ENCODE measurements at places on chromosomes 6 and 20.

GRCh38 chr6:151002491-151002935 lies 137.0 kb downstream of the MTHFD1L start:
- no peak for DNase-seq

GRCh38 chr6:163922562-163922961 lies 508.0 kb downstream of the QKI start:
- no peak for DNase-seq

DNA sequence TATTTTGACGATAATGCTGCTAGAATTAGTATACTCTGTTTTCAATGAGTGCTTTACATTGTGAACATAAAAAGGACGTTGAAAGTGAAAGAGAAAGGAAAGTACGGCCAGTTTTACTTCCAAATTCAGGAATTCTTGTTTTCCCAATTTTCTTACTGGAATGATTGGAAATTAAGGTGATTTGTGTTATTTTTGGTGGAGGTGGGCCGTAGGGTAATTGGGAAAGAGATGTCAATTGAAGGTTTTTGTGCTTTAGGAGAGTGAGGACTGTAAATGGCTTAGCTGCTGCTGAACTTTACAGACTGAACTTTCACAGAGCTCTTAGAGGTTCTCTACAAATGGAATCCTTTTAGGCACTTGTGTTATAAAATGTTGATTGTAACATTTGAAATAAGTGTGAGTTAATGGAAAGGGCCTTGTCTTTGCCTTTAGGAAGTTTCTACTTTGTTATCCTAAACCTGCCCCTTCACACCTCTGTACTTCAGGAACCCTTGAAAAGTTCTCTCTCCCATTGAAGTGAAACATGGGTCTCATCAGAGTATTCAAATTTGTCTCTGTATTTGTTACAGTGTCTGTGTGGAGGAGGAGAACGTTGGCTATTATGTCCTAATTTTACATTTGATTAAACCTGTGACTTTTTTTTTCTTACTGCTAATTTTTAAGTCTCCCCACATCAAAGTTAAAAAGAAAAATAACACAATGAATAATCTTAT lies 256.4 kb downstream of the ARID1B start:
- no peak for DNase-seq

GRCh38 chr6:154638369-154638768 lies 94.8 kb upstream of the SCAF8 start:
- DNase-seq, result no peak

- DNase-seq, result no peak
These were observed 11.6 kb downstream of the PABPC1L start for GRCh38 chr20:44921447-44921846.

DNA sequence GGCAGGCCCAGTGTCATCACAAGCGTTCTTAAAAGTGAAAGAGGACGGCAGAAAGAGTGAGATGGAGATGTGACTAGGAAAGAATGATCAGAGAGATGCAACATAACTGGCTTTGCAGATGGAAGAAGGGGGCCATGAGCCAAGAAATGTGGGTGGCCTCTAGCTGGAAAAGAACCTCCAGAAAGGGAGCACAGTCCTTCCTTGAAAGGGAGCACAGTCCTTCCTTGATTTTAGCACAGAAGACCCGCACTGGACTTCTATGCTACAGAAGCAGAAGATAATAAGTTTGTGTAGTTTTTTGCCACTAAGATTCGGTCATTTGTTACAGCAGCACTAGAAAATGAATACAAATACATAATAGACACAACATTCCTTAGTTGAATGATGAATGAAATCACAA lies 7.0 kb upstream of the LZTS3 start:
- DNase-seq, result no peak

DNA sequence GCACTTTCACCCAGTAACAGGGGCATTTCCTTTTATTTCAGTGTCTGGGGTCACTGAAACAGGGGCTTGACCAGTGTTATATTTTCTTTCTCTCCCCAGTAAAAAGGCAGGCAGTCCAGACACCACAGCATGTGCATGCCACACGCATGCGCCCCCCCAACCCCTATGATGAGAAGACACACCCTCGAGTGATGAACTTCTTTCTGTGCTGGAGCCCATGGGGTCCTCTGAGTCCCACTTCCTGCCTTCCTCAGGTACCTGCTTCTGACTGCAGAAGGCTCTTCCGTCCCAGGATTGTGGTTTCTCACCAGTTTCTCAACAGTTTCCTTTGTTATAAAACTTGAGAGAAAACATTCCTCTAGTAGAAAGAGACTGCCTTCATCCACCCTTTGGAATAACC lies 45.7 kb upstream of the TMEM181 start:
- no peak for DNase-seq

DNA sequence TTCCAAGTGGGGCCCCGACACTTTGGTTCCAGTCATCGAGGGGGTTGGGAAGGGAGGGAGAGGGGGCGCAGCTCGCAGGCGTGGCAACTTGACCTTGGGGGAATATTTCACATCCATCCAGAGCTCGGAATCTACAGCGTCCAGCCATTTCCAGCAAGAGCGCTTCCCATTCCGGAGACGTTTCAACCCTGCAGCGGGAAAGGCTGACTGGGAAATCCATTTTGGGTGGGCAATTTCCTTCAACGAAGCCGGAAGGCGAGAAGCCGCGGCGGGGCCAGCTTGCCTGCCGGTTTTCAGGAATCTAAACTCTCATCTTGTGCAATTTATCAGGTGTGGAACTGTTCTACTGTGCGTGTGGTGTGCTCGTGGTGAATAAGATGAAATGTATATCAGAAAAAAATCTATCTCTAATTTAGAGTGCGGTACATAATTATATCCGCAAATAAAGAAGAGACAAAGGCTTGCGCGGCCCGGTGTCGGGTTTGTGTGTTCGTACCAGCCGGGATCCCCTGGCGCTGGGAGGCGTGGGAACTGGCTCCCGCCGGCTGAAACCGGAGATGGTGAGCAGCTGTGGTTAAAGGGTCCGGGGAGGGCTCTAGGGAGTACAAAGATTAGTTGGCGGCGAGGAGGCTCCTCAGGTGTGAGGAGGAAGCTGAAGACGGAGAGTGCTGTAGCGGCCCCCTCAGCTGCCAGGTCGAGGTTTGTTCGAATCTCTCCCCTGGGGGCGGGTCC lies 4.8 kb downstream of the SLC32A1 start:
- DNase-seq, result no peak

- DNase-seq, result no peak
These were observed 329.1 kb downstream of the CDH4 start for GRCh38 chr20:61580958-61581824.

- no peak for DNase-seq
These were observed 9.2 kb upstream of the BNIP5 start for GRCh38 chr6:36345681-36346466.

GRCh38 chr6:54282186-54282585 lies 26.1 kb upstream of the TINAG start:
- DNase-seq, result no peak

DNA sequence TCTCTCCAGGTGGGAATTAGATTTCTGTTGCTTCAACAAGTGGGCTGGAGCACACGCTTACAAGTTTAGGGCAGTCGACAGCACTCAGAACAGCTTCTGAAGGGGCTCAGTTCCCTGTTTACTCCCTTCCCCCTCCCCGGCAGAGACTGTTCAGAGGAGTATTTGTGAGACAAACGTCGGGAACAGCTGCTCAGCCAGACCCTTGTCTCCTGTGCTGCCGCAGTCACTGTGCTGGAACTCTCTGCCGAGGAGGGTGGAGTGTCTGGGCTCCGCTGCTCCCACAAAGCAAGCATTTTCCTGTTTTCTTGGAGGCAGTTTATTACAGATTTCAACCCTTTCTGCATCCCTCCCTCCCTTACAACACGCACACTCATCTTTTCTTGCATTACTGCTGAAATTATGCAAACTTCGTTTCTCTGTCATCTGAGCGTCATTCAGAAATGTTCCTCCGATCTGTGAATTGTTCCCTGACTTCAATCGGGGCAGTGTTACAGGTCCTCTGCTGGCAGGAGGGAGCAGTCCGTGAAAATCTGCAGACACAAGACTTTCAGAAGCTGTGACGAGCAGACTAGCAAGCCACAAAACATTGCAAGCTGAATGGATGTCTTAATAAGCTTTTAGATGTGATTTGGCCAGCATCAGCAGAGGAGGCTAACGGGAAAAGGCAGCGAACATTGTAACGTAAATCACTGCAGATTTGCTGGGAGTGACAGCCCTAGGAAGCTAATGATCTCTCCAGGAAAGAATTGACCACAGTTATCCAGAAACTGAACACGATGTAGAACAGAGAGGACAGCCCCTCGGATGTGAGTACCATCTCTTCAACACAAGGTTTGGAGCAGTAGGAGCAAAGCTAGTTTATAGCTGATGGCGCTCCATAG lies 76.2 kb downstream of the LYRM2 start:
- DNase-seq, result no peak

DNA sequence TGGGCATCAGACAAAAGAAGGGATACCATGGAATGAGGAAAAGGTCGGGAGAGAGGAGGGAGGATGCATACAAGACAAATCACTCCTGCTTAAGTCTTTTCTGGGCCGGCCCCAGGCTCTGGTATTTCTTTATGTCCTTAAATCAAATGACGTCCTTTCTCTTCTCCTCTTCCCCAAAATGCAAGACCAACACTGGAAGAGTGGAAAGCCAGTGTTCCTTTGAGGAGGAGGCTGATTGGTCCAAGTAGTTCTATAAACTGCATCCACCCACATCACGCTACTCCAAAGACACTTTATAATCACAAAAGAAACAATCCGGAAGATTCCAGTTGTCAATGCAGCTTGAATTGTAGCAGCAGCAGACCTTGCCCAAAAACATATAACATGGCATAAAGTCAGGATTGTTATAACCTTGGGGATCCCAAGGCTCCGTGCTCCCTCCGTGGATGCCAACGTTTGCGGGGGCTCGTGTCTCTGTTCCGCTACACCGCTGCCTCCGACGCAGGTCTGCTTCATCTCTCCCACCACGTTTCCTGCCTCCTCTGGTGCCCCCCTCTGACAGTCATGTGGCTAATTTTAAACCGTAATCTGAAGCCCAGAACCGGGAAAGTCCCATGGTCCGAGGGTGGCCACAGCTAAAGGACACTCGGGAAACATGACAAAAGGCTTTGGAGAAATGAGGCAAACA lies 47.1 kb downstream of the MCUR1 start:
- peak; percentile 28 for DNase-seq

- no peak for DNase-seq
These were observed 520 bp downstream of the KCNK17 start for GRCh38 chr6:39313526-39314272.

- no peak for DNase-seq
These were observed 223.8 kb downstream of the HAO1 start for GRCh38 chr20:7716286-7716972.

DNA sequence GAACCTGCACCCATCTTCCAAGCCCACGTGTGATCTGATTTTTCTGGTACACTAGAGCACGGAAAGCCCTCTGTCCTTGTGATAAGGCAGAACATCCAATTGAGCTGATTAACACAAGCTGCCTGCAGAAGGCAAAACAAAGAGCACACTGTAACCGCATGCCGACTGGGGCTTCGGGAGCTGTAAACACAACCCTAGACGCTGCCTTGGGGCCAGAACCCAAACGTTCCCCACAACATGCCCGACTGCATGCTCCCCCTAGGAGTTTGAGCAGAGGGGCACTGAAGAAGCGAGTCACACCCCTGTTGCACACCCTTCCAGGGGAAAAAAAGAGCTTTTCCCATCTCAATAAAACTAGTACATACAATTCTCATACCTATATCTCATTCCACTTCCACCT lies 470.7 kb downstream of the HTR1B start:
- no peak for DNase-seq

- no peak for DNase-seq
These were observed 212.9 kb downstream of the COL19A1 start for GRCh38 chr6:70079241-70079640.

- no peak for DNase-seq
These were observed 153.7 kb upstream of the RIPOR2 start for GRCh38 chr6:25089442-25089841.

DNA sequence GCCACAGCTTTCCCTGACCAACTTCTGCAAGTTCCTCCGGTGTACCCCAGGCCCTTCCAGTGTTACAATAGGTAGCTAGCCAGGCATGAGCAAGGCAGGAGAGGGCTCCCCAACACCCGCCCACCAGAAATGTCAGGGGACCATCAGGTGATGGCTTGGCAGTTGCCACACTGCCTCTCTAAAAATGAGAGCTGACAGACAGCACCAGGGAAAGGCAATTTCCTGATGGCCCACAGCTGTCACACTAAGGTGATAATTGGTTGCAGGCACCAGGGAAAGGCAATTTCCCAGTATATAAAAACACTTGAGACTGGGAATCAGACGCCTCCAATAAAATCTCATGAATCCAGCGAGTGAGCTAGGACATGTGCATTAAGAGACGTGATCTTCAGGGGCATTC lies 49.9 kb downstream of the PXDC1 start:
- DNase-seq, result no peak

DNA sequence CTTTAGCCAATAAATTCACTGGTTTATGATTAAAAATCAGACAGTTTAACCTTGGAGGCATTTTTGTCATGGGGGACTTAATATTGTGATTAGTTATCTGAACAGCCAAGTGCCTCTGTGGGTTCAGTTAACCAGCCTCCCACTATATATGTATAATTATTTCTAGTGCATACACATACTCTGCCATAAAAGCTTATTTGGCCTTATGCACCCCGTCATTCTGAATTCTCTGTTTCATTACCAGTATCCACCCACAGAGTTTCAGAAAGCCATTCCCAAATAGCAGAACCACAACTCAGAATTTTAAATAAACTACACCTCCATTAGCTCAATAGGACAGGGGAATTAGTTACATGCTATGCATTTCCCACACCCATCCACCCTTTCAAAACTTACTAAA lies 279.7 kb downstream of the ZFAND3 start:
- no peak for DNase-seq

DNA sequence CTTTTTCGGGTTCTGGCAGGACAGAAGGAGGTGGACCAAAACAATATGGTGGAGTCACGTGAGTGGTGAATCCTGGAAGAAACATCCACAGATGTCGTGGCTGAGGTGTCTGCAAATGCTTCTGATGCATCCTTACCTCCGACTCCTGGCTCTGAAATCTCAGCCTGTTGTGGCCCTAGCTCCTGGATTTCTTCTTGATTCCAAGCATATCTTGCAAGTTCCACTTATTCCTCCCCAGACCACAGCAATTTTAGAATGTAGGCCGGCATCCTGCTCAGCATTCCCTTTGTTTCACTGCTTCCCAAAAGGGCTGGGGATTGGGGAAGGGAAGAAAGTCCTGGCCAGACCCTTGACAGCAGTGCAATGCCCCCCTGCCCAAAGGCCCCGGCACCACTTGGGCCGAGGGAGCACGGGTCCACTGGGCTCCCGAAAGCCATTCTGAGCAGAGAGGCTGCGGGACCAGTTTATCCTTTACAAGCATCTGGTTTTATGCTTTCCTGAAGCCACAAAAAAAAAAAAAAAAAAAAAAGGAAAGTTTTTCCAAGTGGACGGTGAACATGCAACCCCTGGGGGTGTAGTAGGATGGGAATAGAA lies 200.9 kb upstream of the RNF24 start:
- DNase-seq, result no peak

DNA sequence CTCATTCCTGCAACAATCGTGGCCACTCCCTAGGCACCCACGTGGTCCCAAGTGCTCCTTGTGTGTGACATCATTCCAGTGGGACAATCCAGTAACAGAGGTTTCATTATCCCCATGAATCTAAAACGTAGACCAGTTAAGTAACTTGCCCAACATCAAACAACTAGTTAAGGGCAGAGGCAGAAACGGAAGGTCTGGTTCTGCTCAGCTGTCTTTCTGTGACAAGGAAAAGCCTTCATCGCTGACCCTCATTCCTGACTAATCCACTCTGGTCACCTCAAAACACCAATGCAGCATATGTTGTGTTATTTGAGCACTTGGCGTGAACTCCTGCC lies 261.4 kb upstream of the JARID2 start:
- DNase-seq, result no peak

- no peak for DNase-seq
These were observed 9.2 kb downstream of the GTSF1L start for GRCh38 chr20:43717616-43717995.

- no peak for DNase-seq
These were observed 984 bp downstream of the TFAP2C start for GRCh38 chr20:56630086-56630493.

Measured in activated T-cell treated with anti-CD3 and anti-CD28 coated beads for 4 hours (primary cell).